IMR-90 (cell line): ENCODE measurements at places on chromosomes 12 and 14.

DNA sequence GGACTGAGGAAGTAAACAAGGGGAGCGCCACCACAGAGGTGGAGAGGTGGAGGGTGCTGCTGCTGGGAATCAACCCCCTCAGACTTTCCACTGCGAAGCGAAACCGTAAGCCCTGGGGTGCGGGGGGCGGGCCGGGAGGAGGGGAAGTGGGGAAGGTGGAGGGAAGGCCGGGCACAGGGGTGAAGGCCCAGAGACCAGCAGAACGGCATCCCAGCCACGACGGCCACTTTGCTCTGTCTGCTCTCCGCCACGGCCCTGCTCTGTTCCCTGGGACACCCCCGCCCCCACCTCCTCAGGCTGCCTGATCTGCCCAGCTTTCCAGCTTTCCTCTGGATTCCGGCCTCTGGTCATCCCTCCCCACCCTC is at the start of gene LAG3:
Gene LAG3 (plus strand): TSS at position 190 of the 365 bp plus-strand sequence. CDS start 333 bp downstream, outside the sequence.
- H3K27ac ChIP-seq: no peak within 1 kb of the TSS
- no peak within 1 kb of the TSS for H3K4me3 ChIP-seq
- H3K27me3 ChIP-seq: no peaks in the 10 kb centered on the region
- DNase-seq: no peak
- peaks cover 17% of the 10 kb centered on the region for H3K36me3 ChIP-seq

DNA sequence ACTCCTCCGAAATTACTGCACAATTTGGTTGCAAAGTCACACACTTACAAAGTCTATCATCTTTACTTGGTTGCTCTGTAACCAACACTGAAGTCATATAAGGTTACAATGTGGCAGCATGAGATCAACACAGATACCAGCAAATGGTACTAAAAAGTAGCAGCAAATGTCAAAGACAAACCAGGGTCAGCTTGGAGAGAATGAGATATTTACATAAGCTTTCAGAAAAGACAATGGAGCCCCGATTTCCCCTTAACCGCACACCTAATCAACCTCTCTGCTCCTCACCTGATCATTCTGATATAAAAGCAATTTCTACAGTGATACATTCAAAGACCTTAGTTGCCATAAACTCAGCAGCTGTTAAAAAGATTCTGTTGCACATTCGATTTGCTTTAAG is 76.4 kb upstream of the FOXN3 start:
- H3K4me1 ChIP-seq: peaks cover 13% of the 10 kb centered on the region
- DNase-seq: no peak
- H3K4me3 ChIP-seq: no peak overlapping the region
- H3K36me3 ChIP-seq: no peaks in the 10 kb centered on the region; the same call in 1 of the 2 replicates
- no peaks in the 10 kb centered on the region for H3K27me3 ChIP-seq

DNA sequence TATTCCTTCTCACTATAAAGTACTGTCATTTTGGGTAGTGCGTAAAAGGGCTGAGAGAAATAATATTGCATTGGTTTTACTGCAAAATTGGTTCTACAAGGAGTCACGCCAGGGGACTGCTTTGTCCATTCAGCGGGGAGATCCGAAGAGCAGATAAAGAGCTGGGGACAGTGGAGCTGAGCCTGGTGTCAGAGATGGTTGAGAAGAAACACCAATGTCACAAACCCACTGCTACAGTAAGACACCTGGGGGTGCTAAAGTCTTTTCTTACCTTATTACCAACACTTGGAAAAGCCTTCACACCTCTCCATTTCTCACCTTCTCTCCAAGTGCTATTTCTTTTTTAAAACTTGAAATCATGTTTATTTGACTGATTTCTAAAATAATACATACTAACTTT is 14.1 kb downstream of the IL31 start:
- DNase-seq: no peak
- H3K36me3 ChIP-seq: no peaks in the 10 kb centered on the region
- no peak overlapping the region for H3K27ac ChIP-seq
- no peaks in the 10 kb centered on the region for H3K4me1 ChIP-seq
- H3K27me3 ChIP-seq: peaks cover 7% of the 10 kb centered on the region

DNA sequence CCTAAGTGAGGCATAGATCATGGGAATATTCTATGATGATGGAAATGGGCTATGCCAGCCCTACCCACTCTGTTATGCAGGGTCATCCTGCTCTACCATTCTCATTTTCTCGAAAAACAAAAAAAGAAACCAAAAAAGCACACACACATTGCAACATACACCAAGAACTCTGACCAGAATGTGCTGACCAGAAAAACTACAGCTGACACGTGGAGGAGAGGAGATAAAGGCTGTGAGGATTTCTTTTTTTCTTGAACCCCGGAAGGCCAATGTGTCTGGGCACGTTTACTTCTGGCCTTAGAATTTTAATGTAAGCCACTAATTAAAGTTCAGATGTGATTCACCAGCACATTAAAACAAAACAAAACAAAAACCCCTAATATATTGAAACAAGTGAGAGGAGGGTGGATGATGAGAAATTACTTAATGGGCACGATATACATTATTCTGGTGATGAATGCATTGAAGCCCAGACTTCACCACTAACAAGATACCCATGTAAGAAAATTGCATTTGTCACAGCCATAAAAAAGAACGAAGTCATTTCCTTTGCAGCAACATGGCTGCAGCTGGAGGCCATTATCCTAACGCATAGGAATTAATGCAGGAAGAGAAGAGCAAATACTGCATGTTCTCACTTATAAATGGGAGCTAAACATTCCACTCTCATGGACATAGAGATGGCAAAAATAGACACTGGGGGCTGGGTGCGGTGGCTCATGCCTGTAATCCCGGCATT is 66.3 kb upstream of the PLEKHG3 start:
- no peaks in the 10 kb centered on the region for H3K36me3 ChIP-seq
- H3K27me3 ChIP-seq: no peaks in the 10 kb centered on the region
- no peak overlapping the region for H3K4me3 ChIP-seq
- no peak overlapping the region for H3K27ac ChIP-seq
- peaks cover 11% of the 10 kb centered on the region for H3K4me1 ChIP-seq

DNA sequence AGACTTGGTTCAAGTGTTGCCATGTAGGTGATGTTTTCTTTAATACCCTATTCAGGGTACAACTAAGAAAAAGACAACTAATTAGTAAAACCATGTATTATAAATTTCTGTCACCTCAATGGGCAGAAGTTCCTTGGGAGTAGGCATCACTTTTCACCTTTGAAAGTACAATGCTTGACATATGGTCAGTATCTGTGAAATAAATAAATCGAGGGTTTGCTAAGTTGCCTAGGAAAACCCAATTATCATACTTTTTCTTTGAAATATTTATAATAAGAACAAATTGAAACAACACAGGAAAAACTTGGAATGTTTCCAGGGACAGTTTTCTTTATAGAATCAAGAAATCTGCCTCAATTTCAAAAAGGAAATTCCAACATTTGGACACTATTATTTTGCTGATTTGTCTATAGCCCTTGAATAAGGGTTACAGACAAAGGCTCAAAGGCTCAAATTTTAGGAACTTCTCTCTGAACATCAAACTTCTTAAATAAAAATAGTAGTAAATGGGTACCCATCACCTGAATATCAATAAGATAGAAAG is 13.7 kb downstream of the FGD6 start:
- H3K27ac ChIP-seq: no peak overlapping the region
- H3K27me3 ChIP-seq: no peaks in the 10 kb centered on the region
- no peak for DNase-seq
- no peak overlapping the region for H3K4me3 ChIP-seq

GRCh38 chr12:49568442-49569162 is 660 bp upstream of the MCRS1 start:
- H3K4me1 ChIP-seq: peaks cover 2% of the 10 kb centered on the region; the same call in 1 of the 2 replicates
- no peak for DNase-seq
- peaks cover 10% of the 10 kb centered on the region for H3K36me3 ChIP-seq
- H3K27ac ChIP-seq: peak overlapping the region; percentile 88

GRCh38 chr12:96862326-96862725 is 44.7 kb upstream of the NEDD1 start:
- no peaks in the 10 kb centered on the region for H3K27me3 ChIP-seq
- no peaks in the 10 kb centered on the region for H3K36me3 ChIP-seq
- no peak overlapping the region for H3K27ac ChIP-seq
- H3K4me1 ChIP-seq: no peaks in the 10 kb centered on the region

- H3K4me1 ChIP-seq: peaks cover 11% of the 10 kb centered on the region
- H3K4me3 ChIP-seq: no peak overlapping the region
- H3K27ac ChIP-seq: no peak overlapping the region
- peak; percentile 86 for DNase-seq
- no peaks in the 10 kb centered on the region for H3K27me3 ChIP-seq
Measured at GRCh38 chr14:67187826-67188225, 1.4 kb upstream of the GARIN2 start.

DNA sequence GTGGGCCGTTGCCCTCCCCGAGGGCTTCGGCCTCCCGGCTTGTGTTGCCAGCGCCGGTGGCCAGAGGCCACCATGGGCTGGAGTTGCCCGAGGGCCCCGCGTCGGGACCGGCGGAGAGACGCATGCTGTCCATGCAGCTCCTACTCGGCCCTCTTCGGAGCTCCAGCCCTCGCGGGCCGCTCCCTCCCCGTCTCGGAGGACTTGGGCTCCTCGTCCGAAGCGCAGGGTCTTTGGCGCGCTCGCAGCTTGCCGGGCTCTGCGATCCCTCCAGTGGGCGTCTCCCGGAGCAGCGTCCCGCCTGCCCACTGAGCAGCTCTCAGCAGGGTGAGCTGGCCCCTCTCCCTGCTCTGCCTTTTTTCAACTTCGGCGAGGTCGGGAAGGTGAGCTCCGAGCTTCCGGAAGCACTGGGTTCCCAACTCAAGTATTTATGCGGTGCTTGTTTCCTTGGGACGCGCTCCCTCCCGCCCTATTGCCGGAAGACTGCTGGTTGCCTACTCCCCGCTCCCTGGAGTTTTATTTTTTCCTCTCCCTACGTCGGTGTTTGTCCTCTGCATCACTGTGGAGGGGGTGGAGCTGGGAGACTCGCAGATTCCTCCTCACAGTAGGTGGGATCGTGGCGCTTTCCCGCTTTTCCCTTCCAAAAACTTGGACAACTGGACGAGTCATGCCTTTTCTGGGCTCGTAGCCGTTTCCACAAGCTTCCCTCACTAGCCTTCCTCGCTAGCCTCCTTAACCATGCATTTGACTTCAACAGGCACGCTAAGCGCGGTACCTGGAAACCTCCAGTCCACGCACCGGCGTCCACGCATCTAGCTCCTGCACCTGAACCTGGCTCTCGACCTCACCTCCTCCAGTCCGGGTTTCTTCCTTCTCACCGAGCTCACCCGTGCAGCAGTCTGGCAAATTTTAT is at the start of gene AVPR1A:
Gene AVPR1A (minus strand): TSS at position 489 of the 910 bp plus-strand sequence. CDS start 365 bp downstream, at position 124.
- H3K4me1 ChIP-seq: no peaks in the 10 kb centered on the region
- H3K27ac ChIP-seq: no peak within 1 kb of the TSS
- peaks cover 27% of the 10 kb centered on the region for H3K27me3 ChIP-seq

DNA sequence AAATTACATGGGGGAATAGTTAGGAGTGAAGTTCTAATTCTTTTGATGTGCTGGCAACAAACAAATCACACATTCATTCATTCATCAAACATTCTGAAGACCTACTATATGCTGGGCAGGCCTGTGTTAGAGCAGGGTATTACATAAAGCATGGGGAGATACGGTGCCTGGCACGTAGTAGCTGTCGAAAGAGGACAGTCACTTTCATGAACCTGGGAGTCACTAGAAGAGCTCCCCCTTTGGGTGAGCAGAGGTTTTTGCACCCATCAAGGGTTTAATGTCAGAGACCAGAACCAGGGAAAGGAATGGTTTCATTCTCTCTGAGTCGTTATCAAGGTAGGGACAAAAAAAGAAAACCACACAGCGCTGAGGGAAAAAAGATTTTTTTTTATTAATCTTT is 10.0 kb downstream of the LHX5 start:
- peaks cover 65% of the 10 kb centered on the region for H3K27me3 ChIP-seq
- DNase-seq: no peak
- no peak overlapping the region for H3K27ac ChIP-seq
- no peaks in the 10 kb centered on the region for H3K36me3 ChIP-seq

GRCh38 chr12:58719161-58719560 is 201.1 kb downstream of the LRIG3 start:
- H3K27me3 ChIP-seq: no peaks in the 10 kb centered on the region
- no peak for DNase-seq
- H3K27ac ChIP-seq: no peak overlapping the region
- H3K4me3 ChIP-seq: no peak overlapping the region

- no peak for DNase-seq
- H3K36me3 ChIP-seq: no peaks in the 10 kb centered on the region
- no peaks in the 10 kb centered on the region for H3K27me3 ChIP-seq
Measured at GRCh38 chr12:47612953-47613352, 92.9 kb downstream of the RPAP3 start.

DNA sequence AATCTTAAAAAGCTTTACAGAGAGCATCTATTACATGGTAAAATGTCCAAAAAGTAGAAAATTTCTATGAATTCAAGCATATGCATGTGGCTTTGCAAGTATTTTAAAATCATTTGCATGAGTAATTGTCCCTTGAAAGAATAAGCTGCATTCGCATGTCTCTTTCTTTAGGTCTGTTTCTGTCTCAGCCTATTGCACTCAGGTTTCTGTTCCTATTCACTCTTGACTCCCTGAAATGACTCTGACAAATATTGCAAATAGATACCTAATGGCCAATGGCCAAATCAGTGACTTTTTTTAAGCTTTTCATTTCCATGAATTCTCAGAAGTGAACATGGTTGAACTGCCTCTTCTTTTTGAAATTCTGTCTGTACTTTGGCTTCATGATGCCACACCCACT is 6.4 kb upstream of the TTC8 start:
- no peak for DNase-seq
- H3K27me3 ChIP-seq: no peaks in the 10 kb centered on the region

DNA sequence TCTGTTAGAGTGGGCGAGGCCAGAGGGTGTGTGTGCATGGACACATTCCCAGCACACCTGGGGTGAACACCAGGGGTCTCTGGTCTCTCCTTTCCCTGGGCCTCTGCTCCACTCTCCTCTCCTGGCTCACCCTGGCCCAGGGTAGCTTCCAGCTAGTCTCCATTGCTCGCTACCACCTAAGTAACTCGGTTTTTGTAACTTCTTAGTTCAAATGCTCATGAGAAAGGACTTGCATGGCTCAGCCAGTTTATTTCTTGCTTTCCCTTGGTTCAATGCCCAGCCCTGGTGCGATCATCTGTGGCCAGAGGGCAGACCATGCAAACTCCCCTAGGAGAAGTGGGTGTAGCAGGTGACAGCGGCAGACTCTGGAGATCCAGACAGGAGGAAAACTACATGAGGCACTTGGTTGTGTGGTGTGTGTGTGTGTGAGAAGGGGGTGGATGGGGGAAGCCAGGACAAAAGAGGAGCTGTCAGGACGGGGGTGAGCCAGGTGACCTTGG is 8.9 kb upstream of the ACVR1B start:
- no peak for DNase-seq
- no peak overlapping the region for H3K4me3 ChIP-seq
- peaks cover 4% of the 10 kb centered on the region; the same call in 1 of the 2 replicates for H3K27me3 ChIP-seq
